ENCODE measurements at places on chromosomes 6 and 20.
A peak's percentile ranks its signal among the peaks of the same experiment; 100 is the strongest.

- DNase-seq, result no peak
Measured at GRCh38 chr20:7856756-7857155, 83.5 kb downstream of the HAO1 start.

DNA sequence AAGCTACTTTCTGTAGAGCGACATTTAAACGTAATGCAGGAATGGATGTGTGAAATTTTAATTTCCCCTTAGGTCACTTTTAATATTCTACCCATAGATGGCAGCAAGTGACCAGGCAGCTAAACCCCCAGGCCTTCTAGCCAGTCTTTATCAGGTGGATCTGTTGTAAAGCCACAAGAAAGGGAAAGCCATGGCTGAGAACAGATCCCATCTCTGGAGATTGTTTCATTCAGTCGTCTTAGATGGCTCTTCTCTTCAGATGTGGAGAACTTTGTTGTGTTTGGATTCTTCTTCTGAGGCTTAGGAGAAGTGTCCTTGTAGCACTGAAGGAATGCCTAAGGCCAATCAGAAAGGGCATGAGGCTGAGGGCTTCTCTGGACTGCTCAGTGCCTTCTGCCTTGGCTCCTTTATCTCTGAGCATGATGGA is 15.8 kb upstream of the RNF182 start:
- DNase-seq, result peak; percentile 60

GRCh38 chr6:147676495-147677199 is 168.2 kb downstream of the SAMD5 start:
- DNase-seq, result no peak

- no peak for DNase-seq
Measured at GRCh38 chr6:131292145-131292938, 157.1 kb downstream of the AKAP7 start.

DNA sequence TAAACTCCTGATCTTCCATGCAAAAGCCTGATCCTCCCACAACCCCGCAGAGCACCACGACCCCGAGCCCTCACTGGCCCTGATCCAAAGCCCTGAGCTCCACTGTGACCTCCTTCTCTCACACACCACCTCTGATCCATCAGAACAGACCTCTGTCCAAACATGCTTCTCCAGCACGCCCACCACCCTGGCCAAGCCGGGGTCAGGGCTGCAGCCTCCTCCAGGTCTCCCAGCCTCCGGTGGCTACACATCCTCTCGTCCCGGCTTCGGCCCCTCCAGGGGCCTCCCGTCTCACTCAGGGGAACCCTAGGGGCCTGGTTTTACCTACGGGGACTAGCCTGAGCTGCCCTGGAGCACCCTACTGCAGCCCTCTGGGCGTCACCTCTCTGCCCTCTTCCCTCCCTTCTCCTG is 49.1 kb downstream of the FOXF2 start:
- DNase-seq, result no peak

DNA sequence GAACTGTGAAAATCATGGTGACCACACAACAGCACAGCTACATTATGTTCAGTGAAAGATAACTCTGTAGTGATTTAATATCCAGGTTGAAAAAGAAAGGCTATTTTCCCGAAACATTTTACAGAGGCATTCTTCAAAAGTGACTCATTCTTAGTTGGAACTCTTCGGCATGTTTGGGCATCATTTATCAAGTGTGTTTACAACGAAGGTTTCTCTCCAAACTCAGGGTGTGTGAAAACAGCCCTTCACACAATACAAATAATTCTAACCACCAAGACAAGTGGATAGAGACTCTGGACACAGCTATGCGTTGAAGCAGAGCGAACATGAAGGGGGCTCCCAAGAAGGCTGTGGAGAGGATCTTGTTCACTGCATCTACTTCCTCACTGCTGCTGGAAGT is 57.6 kb downstream of the CBLN4 start:
- DNase-seq, result no peak

DNA sequence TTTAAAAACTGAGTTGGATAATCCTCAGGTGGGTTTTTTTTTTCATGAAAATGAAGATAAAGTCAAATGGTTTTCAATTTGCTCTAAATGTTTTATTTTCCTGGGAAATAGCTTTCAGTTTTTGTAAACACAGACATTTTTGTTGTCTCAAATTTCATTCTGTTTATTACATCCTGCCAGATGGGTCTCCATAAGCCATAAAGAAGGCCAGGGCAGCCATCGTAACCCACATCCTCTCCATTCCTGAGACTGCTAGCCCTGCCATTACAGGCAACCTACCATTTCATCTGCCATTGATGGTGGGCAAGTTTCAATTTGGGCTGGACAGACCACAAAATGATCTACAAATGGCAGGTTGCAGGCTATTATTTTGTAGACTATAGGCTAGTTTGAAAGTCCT is 60.8 kb downstream of the BTBD3 start:
- no peak for DNase-seq

DNA sequence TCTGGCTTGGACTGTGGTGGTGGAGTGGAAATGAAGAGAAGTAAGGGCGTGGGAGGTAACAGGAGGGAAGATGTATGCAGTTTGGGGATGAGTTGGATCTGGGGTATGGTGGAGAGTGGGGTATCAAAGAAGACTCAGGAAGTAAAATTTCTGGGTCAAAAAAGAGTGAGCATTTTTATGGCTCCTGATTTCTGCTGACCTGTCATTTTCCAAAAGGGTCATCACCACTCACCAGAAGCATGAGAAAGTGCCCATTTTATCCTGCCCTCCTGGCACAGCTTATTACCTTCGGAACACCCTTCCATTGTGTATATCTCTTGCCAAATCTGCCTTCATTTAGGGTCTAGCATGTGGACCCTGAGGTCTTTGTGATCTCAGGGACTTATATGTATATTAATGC is 17.3 kb downstream of the TOX2 start:
- no peak for DNase-seq

- DNase-seq, result no peak
Measured at GRCh38 chr20:2742431-2742830, 49.9 kb downstream of the EBF4 start.

DNA sequence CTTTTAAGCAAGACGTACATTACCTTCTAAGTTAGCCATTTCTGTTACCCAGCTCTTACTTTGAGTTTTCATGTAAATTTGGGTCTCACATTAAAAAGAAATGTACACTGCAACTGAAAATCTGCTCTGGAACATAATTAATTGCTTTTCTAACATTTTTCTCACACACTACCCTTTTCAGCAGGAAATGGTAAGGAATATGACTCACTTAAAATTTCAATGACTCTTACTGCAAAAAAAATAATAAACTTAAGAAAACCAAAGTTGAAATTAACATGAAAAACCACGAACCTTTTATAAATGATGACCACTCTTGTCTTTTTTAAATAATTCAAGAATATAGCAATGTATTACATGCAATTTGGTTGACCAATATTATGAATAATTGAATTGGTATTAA is 1.3 kb downstream of the CGA start:
- DNase-seq, result no peak

GRCh38 chr6:20575125-20575524 is 40.9 kb downstream of the CDKAL1 start:
- DNase-seq, result no peak

- DNase-seq, result no peak
Measured at GRCh38 chr6:106118835-106119431, 32.8 kb downstream of the PRDM1 start.

DNA sequence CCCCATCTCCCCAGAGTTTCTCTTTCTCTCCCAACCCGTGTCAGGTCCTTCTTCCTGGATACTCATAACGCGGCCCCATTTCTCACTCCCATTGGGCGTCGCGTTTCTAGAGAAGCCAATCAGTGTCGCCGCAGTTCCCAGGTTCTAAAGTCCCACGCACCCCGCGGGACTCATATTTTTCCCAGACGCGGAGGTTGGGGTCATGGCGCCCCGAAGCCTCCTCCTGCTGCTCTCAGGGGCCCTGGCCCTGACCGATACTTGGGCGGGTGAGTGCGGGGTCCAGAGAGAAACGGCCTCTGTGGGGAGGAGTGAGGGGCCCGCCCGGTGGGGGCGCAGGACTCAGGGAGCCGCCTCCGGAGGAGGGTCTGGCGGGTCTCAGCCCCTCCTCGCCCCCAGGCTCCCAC is at the start of gene HLA-F:
HLA-F (plus strand) TSS at position 173 of the 404 bp plus-strand sequence; CDS start at position 203, 30 bp downstream.
- peak; percentile 87 for DNase-seq

DNA sequence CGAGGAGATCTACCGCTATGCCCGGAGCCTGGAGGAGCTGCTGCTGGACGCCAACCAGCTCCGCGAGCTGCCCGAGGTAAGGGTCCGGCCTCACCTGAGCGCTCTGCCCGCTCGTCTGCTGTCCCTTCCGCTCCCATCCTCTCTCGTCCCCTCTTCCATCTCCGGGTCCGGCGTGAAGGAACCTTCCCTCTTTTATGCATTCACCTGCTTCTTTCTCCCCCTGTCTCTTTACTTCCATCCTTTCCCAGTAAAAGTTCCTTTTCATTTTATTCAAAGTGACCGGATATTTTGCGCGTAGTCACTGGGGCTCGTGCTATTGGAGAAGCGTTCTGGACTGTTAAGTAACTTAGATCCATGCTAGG is 516 bp downstream of the LRRC1 start:
- no peak for DNase-seq

GRCh38 chr20:48599106-48599747 is 228.6 kb downstream of the PREX1 start:
- DNase-seq, result no peak

DNA sequence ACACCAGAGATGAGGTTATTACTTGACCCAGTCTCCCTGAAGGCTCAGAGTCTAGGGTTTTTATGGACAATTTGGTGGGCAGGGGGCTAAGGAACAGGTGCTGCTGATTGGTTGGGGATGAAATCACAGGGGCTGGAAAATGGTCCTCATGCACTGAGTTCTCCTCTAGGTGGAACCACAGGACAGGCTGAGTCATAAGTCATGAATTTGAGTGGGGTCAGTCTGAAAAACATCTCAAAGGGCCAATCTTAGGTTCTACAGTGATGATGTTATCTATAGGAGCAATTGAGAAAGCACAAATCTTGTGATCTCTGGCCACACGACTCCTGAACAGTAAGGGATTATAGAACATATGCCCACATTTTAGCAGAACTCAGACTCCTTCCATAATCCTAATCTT is 5.9 kb upstream of the MRS2 start:
- DNase-seq, result no peak

GRCh38 chr6:138692978-138693909 is 80.3 kb upstream of the CCDC28A start:
- peak; percentile 38 for DNase-seq

- DNase-seq, result no peak
Measured at GRCh38 chr20:59753836-59754235, 149.5 kb downstream of the PHACTR3 start.

DNA sequence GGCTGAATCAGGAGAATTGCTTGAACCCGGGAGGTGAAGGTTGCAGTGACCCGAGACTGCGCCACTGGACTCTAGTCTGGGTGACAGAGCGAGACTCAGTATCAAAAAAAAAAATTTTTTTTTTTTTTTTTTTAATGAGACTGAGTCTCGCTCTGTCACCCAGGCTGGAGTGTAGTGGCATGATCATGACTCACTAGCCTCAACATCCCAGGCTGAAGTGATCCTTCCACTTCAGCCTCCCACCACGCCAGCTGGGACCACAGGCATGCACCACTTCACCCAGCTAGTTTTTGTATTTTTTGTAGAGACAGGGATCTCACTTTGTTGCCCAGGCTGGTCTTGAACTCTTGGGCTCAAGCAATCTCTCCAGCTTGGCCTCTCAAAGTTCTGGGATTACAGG is 53.3 kb downstream of the MYO6 start:
- peak; percentile 52 for DNase-seq

DNA sequence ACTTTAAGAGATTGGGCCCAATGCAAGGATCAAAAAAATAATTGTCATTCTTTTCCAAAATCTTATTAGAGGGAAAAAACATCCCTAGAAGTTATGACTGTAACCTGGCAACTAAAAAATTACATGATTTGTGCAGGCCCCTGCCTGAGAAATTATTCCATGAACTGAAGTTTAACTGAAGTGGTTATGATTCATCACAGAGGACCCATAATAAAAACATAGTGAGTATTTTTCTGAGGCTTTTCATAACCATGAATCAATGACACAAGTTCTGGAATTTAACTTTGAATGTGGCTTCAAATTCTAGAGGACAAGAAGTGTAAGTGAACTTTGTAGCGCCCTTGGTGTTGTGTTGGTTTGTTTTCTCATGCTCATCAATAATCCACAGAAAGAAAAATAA is 31.1 kb upstream of the CARMIL1 start:
- peak; percentile 87 for DNase-seq

DNA sequence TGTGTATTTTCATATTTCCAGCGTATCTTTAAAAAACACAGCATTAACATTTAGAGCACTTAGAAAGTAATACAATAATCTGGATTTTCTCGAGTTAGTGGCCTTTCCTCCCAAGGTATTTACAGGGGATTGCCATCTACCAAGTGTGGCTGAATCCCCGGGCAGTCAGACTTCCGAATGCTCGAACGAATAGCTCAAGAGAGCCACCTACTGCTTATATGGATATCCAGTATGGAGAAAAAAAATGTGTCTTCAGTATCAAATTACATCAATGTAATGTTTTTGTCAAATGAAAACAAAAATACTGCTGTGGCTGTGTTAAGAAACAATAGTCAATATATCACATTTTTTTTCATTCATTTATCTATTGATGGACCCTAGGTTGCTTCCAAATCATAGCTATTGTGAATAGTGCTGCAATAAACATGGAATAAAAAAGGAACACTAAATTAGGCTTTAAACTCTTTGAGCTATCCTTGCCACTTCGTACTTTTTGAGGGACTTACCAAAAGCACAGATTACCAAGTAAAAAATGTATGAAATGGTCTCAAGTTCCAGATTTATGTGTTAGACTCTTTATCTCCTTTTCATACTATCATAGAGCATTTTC is 654.5 kb upstream of the PTCHD4 start:
- DNase-seq, result peak; percentile 57

DNA sequence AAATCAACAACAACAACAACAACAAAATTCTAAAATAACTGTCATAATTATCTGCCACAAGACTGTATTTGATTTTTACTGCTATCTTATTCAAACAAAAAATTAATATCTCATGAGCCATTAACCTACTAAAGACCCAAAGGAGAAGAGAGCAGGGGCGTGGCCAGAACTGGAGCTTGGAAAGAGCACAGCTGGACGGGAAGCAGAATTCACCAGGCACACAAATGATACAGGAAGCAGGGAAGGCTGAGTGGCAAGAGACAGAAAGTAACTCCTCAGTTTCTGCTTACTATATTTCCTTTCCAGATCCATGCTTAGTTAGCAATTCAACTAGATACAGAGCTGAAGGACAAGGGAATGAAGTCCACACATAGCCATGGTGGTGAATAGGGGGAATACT is 54.4 kb downstream of the FKBP5 start:
- DNase-seq, result no peak
